ENCODE measurements at places on chromosomes 16 and 17.

DNA sequence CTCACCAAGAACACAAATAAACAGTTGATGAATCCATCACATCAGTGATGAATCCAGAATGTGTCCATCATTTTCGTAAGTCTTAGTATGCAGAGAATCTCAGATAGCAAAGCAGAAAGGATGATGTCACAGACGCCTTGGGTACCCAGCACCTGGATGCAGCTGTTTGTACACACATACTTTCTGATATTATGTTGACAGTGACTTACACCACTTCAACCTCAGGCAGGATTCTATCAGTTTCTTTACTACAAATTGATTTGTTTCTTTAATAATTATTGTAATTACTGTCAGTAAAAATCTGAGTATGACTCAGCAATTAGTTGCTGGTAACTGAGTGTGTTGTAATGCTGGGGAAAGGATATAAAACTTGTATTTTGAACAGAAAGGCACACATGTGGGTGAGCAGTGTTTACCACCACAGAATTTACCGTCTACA, 159.8 kb downstream of the RPTOR start:
- no peaks in the 10 kb centered on the region for H3K4me1 ChIP-seq
- DNase-seq, result no peak
- no peaks in the 10 kb centered on the region for H3K36me3 ChIP-seq

DNA sequence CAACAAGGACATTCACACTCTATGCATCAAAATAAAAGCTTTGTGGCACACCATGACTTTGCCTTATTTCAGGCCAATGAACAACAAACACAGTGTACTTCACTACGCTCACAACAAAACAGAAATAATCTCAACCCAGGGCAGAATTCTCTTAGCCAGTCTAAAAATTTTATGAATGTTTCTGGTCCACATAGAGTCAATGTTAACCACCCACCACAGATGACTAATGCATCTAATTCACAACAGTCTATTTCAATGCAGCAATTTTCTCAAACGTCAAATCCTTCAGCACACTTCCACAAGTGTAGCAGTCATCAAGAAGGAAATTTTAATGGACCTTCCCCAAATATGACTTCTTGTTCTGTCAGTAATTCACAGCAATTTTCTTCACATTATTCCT, 101.7 kb downstream of the CHD9 start:
- no peak overlapping the region for H3K4me3 ChIP-seq
- H3K36me3 ChIP-seq, result peaks cover 30% of the 10 kb centered on the region

DNA sequence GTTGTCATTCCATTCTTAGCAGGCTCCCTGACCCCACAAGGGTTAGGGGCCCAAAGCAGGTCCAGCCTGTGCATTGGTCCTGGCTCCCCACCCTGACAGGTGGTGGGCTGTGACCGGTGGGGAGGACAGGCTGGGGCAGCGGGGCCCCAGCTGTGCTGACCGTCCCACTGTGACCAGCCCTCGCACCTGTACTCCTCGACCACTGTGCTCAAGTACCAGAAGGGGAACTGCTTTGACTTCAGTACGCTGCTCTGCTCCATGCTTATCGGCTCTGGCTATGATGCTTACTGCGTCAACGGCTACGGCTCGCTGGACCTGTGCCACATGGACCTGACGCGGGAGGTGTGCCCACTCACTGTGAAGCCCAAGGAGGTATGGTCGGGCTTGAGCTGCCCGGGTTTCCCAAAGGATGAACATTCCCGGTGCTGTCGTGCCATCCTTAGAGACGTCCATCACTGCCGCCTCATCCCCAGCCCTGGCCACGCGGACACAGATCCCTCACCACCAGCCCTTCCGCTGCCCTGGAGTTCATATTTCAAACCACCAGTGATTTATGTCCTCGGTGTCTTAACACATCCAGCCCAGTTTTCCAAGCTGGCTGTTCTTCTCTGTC, 7.3 kb downstream of the DRC7 start:
- H3K27ac ChIP-seq, result no peak overlapping the region
- H3K4me1 ChIP-seq, result no peaks in the 10 kb centered on the region
- no peaks in the 10 kb centered on the region for H3K27me3 ChIP-seq
- DNase-seq, result no peak
- H3K36me3 ChIP-seq, result no peaks in the 10 kb centered on the region
- H3K4me3 ChIP-seq, result no peak overlapping the region

DNA sequence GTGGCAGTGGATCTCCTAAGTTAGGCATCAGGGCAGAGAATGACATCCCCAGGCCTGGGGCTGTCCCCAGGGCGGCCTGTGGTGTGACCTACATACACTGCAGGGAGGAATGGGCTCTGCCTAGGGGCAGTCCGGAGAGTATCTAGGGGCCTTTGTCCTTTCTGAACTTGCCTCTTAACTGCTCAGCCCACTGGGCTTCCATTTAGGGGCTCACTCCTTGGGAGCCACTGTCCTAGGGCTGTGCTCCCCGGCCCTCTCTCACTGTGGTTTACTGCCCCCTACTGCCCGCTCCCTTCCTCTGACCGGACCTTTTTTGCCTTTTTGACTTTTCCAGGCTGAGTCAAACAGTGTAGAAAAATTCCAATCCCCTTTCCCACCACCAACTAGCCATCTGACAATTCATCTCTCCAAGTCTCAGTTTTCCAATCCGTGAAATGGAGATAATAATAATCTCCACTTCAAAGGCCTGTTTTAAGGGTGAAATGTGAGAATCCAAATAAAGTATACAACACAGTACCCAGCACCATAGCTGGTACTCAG, 66.8 kb downstream of the DNAH3 start:
- H3K27me3 ChIP-seq, result no peaks in the 10 kb centered on the region
- H3K4me3 ChIP-seq, result no peak overlapping the region
- H3K27ac ChIP-seq, result no peak overlapping the region

DNA sequence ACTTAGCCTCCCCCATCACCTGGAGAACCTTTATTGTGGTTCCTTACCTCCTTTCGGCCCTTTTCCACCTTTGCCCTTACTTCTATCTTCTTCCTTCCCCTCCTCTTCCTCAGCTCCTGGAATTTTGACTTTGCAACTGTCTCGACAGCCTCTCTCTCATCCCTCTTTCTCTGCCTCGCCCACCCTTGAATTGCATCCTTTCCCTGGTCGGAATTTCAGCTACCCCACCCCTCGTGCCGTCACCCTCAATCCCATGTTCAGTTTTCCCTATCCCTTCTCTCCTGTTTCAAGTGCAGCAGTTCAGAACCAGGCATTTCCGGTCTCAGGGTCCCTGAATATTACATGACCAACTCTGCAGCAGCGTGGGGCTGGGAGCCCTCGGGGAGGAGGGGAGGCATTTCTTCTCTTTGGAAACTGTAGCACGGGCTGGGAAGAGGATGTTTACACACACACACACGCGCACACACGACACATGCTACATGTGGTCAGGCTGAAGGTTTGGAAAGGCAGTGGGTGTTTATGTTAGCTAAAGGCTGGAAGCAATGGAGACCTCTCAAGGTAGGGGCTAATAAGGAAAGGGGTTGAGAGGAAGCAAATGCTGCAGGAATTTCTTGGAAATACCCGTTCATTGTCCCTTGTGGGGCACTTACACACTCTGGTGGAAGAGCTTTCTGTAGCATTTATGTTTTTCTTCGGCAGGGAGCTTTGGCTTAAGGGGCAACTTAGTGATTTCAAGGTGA, 971 bp downstream of the MINK1 start:
- DNase-seq, result peak; percentile 61
- peak overlapping the region; percentile 99 for H3K4me3 ChIP-seq
- no peaks in the 10 kb centered on the region for H3K27me3 ChIP-seq
- H3K4me1 ChIP-seq, result no peaks in the 10 kb centered on the region
- peak overlapping the region; percentile 88 for H3K27ac ChIP-seq

All from right atrium auricular region (tissue), 2 donors.